ENCODE measurements at places on chromosomes 12 and 14.

DNA sequence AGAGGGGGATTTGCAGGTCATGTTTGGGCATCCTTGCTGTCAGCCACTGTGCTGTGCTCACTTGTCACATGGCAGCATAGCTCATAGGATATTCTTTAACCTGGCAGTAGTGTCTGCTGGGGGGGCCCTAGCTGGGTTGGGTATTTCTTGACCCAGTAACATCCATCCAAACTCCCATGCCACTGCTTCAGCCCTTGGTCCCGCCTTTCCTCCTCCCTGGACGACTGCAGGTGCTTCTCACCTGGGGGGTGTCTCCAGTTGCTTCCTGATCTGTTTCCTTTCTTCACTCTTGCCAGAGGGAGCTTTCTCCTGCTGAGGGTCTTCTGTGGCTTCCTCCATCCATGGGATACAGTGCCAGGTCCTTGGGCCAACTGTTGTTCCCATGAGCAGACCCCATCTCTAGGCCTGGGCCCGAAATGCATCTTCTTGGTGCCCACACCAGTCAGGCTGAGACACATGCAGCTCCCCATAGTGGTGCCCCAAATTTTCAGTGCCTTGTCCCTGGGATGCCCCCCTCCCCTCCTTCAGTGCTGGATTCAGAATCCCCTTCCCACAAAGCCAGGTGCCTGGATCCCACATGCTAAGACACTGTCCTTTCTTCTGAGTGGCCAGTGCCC is 20.5 kb downstream of the C14orf132 start:
- DNase-seq: no peak

DNA sequence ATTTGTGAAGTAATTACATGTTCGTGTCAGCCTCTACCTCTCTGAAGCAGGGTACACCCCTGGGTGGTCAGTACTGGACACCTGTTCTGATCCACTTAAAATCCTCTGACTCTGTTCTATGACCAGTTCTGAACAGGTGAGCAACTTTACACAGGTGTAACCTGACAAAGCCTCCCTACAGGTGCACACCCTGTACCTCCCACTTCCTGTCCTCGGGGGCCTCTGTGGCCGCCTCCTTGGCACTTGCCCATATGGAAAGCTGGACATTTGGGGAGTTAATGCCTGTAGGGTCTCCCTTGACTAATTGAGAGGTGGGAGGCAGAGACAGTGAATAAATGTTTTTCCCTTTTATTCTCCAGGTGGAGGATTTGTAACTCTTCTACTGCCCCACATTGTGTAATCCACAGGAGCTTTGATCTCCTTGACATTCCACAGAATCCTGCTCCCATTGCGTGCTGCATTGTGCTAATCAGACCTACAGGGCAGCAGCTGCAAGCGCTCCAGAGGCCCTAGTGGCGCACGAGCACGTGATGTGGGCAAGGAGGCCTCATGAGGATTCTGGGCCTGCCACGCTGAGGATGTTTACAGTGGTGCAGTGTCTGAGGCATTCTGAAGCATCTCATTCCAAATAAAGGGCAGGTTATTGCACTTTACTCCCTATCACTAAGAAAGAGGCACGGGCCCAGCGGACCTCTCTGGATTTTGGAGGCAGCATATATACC is 45.8 kb upstream of the BATF start:
- DNase-seq: no peak

GRCh38 chr12:13022851-13023271 is 21.3 kb upstream of the FAM234B start:
- no peak for DNase-seq

DNA sequence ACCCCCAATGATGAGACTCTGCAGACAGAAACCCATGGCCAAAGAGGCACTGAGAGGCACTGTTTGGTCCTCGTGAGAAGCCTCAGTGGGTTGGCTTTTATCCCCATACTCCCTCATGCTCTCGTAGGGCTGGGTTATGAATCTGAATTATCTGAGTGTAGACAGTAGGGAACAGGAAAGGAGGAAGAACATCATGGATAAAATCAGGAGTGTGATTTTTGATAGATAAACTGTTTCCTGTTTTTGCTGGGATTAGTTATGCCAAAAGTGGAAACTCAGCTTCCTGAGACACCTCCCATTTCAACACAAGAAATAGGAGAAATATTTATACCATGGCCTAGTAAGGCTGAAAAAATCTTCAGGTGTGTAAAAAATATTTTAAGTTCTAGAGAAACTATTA is 177.9 kb downstream of the PPM1H start:
- no peak for DNase-seq

GRCh38 chr14:28870033-28870564 is 103.5 kb downstream of the FOXG1 start:
- DNase-seq: no peak

DNA sequence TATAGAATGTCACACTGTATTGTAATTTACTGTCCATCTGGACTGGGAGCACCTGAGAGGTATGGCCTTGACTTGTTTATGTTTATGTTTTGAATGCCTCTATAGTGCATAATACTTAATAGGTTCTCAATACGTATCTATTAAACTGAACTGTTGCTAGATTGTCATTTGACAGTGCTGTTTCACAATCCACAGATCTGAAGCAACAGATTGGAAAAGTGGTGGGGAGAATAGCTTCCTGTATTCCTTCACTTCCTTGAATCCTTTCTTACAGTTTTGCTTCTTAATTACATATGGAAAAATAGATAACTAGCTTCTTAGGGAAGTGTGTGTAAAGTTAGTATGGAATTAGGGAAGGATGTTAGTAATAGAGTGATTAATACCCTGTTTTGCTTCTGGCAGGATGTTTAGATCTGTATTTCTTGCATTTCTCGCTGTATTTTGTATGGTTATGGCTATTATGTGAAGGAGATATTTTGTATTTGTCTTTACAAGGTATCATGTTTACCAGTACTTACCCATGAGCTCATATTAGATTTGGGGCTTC is 4.5 kb downstream of the CNOT2 start:
- no peak for DNase-seq

GRCh38 chr14:82385048-82385447 is 851.4 kb upstream of the SEL1L start:
- no peak for DNase-seq

DNA sequence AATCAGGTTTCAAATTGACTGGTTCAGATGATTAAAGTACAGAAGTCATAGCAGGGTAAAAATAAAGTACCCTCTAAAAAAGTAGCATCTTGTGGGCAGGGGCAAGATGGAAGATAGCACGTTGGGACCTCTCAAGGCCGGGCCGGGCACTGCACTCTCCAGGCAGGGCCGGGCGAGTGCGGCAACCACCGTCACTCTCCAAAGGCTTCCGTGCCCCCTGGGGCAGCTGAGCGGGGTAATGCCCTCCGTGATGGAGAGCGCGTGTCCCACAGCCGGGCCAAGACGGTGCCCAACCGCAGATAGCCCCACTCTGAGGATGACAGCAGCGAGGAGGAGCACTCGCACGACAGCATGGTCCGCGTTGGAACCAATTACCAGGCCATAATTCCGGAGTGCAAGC is 8.6 kb upstream of the PLXNC1 start:
- DNase-seq: no peak

DNA sequence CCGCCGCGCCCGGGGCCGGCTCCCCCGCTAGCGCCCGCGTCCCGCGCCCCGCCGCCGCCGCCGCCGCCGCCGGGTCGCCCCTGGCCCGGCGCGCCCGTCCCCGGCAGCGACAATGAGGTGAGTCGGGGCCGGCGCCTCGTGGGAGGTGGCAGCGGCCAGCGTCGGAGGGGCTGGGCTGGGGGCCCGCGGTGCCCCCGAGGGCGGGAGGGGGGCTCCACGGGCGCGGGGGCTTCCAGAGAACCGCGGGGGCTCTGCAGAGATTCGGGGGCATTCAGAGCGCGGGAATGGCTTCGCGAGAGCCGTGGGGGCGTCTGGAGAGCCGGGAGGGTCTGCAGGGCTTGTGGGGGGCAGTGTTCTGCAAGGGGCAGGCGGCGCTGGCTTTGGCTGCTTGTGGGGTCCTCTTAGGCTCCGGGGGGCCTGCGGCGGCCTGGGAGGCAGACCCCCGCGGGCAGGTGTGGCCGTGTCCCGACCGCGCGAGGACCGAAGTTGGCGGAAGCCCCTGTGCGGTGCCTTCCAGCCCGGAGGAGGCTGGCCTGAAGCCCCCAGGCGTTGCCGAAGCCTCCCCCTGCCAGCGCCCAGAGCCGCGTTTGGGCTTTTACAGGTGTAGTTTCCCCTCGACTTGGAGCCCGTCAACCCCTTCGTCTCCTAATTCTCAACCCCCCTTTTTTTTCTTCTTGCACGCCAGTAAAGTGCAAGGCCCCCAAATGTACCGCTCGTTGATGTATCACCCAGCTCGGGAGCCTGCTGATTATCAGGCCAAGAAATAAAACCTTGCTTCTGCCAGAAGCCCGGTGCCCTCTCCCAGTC is 93.1 kb upstream of the EVL start:
- DNase-seq: no peak

DNA sequence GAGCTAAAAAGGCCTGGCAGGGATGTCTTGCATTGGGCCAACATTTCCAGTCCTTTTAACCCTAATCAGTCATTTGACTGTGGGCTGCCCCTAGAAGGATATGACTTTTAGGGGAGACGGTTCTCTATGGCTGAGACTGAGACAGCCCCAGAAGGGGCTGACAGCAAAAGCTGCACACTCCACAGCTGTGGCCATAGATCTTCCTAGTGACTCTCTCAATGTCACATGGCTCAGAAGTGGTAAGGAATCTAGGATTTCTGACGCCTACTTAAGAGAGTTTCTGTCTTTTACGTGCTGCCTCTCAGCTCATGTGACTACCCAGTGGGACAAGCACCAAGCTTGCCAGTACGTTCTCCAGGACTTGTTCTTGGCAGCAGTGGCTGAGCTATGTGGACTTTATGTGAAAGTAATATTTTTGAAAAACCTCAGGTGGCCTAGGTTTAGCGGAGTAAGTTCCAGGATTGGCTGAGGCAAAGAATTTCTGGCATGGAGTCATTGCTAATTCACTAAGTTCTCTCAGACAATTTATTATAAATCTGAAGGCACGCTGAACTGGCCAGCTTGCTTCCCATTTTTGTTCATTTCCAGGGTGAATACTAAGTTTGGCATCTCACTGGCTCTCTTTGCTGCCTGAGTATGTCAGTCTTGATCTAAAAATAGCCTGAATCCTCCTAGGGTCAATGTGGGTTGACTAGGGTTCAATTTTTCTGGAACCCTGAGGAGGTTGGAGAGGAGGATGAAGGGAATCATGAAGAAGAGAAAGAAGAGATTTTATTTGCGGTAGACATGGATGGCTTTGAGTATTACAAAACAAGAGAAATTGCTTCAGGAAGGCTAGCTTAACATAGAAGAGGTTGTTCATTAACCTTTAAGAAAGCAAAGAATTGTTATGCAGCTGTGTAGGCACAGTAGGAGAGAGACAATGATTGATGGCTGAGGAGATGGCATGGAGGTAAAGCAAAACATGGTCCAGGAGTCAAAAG is 271.8 kb downstream of the AEBP2 start:
- no peak for DNase-seq

DNA sequence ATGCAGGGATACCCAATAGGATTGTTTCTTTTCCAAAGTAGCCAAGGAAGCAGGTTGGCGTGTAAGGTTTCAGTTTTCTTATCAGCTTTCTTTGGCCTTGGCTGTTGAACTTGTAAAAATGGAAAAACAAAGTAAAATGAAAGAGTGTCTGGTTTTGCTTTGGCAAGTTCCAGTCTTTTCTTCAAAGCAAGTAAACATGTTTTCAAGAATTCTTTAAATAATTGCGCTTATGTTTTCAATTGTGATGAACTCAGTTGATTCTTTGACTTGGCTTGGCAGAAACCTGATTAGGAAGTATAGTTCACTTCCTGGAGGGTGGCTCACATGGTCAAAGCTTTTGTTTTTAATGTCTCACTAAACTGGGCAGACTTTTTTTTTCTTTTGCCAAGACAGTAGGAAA is 112.2 kb upstream of the USP44 start:
- DNase-seq: no peak

GRCh38 chr12:116354950-116355783 is 77.7 kb upstream of the MED13L start:
- no peak for DNase-seq

GRCh38 chr12:49838973-49839633 is 3.8 kb downstream of the BCDIN3D start:
- DNase-seq: no peak

DNA sequence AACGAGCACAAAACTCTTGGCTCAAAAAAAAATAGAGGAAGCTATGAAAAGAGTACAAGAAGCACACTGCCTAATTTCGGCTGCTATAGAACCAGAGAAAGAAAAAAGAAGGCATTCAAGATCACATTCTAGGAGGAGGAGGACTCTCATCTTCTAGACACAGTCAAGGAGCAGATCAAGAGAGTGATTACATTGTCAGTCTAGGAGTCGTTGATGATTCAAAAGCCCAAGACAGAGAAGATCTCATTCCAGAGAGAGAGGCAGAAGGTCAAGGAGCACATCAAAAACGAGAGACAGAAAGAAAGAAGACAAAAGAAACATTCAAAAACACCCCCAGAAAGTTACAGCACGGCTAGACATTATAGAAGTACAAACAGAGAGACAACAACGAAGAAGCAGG is 131.8 kb upstream of the AEBP2 start:
- no peak for DNase-seq

DNA sequence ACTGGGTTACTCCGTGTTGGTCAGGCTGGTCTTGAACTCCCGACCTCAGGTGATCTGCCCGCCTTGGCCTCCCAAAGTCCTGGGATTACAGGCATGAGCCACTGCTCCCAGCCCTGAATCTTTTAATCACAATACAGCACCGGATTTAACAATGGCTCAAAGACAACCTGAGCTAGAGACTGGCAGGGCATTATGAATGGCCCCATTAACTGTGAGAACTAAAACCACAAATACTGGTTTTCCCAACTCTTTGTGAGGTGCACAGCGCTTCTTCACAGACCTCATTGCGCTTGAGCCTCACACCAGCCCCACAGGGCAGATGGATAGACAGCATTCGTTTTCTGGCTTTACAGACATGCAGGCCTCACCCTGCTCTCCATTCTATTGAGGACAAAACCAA is 107.0 kb upstream of the FKBP4 start:
- no peak for DNase-seq

DNA sequence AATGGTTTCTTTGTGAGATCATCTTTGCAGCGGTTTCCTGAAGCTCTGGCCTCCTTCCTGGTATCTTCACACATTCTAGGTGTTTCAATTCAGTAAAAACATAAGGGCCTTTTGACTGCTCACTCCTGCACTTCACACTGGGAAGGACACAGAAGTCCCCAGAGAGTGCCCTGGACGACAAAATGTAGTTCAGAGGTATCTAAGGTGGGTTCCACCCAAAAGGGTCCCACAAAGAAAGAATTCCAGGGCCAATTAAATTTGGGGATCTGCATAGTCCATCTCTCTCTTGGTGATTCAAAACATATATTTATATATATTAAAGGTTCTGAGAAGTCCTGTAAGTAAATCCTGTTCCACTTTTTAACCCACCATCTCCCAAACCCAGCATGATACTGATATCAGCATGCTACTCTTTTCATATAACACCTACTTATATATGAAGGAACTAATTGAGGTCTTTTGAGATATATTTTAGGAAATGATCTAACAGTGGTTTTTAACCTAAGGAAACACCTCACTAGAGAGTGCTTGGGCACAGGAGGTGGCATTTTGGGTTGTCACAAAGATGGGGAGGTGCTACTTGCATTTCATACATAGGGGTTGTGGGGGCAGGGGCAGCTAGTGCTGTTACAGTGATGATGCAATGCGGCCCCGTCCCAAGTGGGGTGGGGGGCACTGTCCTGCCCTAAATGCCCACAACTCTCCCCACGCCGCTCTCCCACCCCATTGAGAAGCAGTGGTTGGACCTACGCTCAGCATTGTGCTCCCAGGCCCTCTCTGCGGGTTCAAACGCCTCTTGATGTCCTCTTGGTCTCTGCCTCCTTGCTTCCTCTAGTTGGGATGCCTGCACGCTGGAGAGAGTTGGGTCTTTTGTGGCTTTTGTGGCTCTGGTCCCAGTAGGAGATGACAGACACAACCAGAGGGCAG is 109.4 kb downstream of the ARF6 start:
- DNase-seq: no peak

Data from stimulated activated CD8-positive, alpha-beta memory T cell treated with anti-CD3 and anti-CD28 coated beads, Interleukin-4, amount 100 ng/mL, for 4 hours (primary cell).